ENCODE measurements at places on chromosomes 4 and X.
A peak's percentile ranks its signal among the peaks of the same experiment; 100 is the strongest.

DNA sequence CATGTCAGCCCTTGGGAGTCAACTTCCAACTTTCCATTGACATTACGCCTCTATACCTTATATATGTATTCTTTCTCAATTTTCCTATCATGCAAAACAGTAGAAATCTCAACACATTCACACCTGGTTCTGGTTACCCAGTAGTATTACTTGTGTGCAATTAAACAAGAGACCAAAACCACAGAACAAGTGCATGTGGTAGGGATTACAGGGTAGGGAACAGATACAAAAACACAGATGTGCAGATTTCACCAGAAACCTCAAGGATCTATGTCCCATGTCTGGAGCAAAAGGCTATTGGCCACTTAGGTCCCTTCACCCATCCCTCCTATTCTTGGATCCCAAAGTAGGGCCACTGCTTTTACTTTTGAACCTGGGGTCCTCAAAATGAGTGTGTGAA, 143.6 kb upstream of the ZCCHC13 start:
- no peak for DNase-seq

DNA sequence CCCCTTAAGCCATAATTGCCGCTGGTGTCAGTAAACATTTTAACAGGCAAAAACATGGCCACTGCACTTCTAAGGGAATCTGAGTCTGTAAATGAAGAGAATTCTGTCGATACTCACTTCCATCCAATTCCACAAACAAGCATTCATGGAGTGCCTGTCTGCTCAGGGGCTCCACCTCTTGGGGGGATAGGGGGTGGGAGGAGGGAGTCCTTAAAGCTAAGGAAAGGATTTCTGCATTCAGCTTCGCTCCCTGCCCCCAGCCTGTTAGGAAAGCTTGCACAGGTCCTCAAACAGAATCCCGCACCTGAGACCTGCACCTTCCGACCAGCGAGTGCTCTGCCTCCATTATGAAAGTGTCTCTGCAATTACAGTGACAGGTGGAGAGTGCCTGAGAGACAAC, 130.2 kb upstream of the KIT start:
- DNase-seq, result no peak

GRCh38 chr4:5257086-5257485, 205.8 kb downstream of the STK32B start:
- DNase-seq, result no peak

GRCh38 chr4:1279253-1279652, 10.4 kb upstream of the MAEA start:
- no peak for DNase-seq

DNA sequence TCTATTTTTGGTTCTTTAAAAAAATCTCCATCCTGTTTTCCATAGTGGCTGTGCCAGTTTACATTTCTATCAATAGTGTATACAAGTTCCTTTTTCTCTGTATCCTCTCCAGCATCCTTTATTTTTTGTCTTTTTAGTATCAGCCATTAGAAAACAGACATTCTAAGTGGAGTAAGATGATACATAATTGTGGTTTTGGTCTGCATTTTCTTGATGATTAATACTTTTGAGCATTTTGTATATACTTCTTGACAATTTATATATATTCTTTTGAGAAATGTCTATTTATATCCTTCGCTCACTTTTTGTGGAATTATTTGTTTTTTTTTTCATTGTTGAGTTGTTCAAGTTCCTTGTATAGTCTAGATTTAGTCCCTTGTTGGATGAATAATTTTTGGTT, 382.2 kb upstream of the SPOCK3 start:
- no peak for DNase-seq

GRCh38 chr4:8657381-8658088, 65.0 kb downstream of the CPZ start:
- no peak for DNase-seq

DNA sequence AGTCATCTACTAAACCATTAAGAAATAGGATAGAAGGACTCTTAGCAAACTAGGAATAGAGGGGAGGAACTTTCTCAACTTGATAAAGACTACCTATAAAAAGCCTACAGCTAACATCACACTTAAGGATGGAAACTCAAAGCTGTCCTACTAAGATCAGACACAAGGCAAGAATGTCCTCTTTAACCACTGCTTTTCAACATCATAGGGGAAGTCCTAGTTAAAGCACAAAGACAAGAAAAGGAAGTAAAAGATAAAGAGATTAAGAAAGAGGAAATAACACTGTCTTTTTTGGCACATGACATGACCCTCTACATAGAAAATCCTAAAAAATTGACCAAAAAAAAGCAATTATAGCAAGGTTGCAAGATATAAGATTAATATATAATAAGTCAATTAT, 136.6 kb downstream of the FBXW7 start:
- DNase-seq, result peak; percentile 27

- DNase-seq, result no peak
Observed at GRCh38 chr4:176014583-176015108, 51.0 kb upstream of the WDR17 start.

- DNase-seq, result no peak
Observed at GRCh38 chrX:34848281-34848680, 94.3 kb upstream of the FAM47B start.

GRCh38 chrX:49001521-49002090, 458 bp downstream of the GRIPAP1 start:
- DNase-seq, result peak; percentile 55

DNA sequence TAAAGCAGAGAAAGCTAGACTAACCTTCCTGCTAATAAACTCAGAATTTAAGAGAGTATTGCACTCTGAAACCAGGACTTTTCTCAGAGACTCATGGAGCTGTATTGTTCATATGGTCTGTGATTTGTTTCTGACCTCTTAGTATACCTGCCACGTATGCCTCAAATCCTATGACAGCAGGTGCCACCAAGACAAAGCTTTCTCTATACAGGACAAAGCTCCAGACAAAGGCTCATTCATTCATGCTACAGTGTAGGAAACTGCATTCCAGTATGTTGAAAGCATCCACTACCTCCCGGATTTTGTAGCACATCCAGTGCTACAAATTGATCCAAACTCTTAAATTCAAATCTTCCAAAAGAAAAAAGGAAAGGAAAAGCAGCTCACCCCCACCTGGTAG, 178.3 kb downstream of the CHIC2 start:
- no peak for DNase-seq

DNA sequence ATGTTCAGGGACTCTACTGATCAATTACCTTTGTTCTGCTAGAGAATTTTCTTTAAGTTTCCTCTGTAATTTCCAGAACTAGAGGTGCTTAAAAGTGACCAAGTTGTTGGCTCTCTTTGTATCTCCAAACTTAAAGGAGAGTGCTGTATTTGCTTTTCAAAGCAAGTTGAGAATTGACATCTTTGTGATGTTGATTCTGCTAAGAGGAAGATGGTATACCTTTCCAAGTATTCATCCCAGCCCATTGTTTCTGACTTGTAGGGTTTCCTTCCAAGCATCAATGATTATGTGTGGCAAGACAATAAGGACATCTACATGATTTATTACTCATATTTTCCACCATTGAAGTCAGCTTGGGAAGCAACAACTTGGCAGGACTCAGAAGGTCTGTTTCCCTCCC, 190.6 kb downstream of the GC start:
- DNase-seq, result no peak

DNA sequence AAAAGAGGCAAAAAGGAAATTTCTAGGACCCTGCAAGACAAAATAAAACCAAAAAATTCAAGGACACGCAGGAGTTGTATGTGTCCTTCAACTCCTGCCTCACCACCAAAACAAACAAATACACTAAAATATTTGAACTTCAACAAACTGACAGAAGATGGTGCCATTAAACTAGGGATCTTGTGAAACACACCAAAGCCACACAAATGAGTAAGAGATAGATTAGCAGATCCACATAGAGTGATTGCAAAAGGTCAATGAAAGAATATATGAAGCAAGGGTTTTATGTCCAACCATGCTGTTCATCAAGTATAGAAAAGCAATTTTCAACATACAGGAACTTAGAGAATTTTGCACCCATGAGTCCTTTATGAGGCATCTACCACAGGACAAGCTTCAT, 40.1 kb upstream of the SCML1 start:
- no peak for DNase-seq

- DNase-seq, result no peak
Observed at GRCh38 chr4:93092765-93093164, 735.8 kb upstream of the ATOH1 start.

- DNase-seq, result peak; percentile 40
Observed at GRCh38 chr4:143482840-143483239, 30.7 kb upstream of the SMARCA5 start.

GRCh38 chr4:5827108-5828004, 65.5 kb downstream of the CRMP1 start:
- DNase-seq, result no peak

GRCh38 chr4:82071951-82072350, 301.8 kb downstream of the HNRNPD start:
- no peak for DNase-seq

DNA sequence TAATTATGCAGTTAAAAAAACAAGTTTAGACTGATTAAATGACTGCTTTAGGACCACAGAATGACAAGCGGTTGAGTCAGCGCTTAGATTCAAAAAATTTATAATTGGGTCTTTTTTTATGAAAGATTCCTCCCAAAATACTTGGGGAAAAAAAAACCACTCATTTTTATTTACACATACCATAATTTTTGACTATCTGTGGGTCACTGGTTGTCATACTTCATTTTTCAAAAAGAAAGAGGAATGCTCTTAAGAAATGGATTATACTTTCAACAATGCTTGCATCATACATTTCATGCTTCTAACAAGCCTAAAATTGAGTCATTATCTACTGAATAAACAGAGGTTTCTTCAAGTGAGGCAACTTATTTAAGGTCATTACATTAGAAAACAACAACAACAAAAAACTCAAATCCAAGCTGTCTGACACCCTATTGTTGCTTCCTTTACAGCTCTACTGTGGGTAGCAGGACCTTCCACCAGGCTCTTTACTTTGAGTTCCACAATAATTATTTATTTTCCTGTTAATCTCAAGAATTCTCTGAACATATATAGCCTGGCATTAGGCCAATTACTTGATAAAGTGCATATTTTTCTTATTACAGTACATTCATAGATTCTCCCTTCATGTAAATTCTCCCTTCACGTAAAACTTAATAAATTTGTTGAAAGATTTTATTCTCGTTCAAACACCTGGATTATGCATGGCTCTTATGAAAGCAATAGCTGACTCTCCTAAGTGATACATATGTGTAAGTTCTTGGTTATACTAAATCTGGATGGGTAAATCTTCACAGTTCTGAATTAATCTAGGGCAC, 445.5 kb downstream of the PCDH10 start:
- DNase-seq, result no peak

DNA sequence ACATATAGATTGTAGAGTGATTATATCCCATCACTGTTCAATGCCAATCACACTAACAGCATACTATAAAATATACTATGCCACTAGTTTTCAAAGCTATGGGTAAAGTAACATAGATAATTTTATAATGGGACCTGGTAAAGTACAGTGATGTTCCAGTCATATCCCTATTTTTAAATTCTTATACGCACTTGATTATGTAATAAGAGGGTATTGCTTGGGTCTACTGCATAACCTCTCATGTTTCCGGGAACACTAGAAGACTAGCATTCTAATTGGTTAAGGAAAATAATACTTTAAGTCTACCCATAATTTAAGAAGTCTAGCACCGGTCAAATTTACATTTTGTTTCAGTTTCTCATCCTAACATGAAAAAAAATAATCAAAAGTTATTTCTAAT, 275.1 kb downstream of the CHIC1 start:
- no peak for DNase-seq

DNA sequence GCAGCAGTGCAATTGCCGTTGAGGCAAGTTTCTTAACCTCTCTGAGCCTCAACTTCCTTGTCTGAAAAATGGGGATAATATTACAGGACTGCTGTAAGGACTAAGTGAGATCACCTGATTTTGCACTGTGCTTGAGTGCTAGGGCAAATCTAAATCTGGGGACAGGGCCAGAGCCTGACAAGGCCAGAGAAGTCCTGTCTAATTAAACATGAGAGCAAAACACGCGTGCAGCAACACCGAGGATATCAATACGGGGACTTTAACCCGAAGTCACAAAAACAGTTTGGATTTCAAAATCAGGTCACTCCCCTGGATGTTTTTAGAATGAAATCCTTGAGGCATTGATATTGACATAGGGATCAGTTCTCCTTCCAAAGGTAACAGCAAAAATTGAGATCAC, 5.7 kb upstream of the GJB1 start:
- DNase-seq, result no peak

GRCh38 chr4:187993827-187994226, 1.7 kb upstream of the ZFP42 start:
- no peak for DNase-seq

DNA sequence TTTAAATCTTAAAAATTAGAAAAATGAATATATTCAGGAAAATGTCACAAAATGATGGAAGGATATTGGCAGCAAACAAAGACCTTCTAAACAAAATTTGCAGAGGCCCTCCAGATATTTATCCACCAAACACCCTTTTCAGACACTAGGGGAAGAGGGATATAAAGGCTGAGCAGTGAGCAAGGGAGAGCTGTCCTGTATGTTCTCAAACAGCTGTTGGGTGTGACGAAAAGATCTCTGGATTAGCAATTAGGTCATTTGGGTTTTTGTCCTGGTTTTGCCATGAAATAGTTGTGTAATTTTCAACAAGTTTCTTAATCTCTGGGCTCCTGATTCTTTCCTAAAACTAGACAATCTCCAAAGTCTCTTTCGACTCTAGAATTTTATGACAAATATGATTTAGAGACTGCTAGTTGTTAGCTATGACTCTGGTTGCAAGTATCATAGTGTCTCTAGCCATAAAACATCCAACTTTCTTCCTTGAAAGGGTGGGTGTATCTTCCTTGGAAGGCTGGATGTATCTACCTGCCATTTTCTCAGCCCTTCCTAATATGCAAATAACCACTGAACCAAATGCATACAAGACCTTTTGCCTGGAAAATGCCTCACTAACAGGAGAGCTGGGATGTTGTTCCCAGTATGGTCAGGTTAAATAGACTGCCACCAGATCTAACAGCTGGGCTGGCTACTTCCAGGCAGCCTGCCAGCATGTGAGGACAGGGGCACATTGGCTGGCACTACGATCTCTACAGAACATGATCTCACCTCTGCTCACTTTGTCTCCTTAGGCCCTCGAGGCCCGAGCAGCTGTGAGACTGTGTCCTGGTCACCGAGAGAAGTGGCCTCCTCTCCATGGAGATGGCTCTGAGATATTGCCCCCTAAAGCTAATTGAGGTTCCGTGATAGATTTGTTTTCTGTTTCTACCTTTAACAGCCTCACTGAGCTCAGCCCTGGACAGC, 225.5 kb upstream of the JADE1 start:
- DNase-seq, result no peak

DNA sequence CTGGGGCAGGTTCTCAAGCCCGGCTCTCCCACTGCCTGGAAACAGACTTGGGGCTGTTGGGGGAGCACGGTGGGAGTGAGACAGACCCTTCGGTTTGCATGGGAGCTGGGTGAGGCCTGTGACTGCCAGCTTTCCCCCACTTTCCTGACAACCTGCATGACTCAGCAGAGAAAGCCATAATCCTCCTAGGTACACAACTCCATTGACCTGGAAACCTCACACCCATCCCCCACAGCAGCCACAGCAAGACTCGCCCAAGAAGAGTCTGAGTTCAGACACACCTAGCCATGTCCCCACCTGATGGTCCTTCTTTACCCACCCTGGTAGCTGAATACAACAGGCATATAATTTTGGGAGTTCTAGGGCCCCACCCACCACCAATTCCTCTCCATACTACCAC, 57.6 kb upstream of the UBQLN2 start:
- no peak for DNase-seq

GRCh38 chr4:123517971-123518370, 121.4 kb downstream of the SPRY1 start:
- DNase-seq, result no peak

GRCh38 chrX:9988762-9989161, 21.6 kb downstream of the CLDN34 start:
- DNase-seq, result no peak
